Mesothelial cell of epicardium (in vitro differentiated cells): ENCODE measurements at places on chromosomes 7 and 10. TPM values are rescaled to one million over a fixed set of nuclear protein-coding genes. Genes with fewer than 3 reads are reported as not detected.

DNA sequence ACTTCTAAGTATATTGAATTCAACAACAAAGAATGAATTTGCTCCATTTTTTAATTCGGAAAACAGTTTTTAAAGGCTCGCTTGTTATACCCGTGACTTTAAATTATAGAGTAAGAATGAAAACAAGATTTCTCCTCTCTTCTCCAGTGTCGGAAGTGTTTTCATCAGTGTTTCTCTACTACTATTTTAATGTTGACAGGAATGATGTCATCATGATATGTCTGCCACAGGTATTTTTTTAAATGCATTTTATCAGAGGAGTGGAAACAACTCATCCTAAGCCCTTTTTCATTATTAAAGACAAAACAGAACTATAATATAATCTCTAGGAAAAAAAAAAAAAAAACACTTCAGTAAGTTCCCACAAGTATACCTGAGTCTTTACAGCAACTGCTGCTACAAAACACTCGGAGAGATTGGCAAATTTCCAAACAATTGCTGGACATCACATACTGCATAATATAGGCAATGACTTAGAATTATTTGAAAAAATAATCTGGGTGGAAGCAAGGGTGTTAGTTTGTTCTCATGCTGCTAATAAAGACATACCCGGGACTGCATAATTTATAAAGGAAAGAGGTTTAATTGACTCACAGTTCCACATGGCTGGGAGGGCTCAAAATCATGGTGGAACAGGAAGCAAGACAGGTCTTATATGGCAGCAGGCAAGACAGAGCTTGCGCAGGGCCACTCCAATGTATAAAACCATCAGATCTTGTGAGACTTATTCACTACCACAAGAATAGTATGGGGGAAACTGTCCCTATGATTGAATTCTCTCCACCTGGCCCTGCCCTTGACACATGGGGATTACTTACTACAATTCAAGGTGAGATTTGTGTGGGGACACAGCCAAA lies 4.8 kb upstream of the RNF32 start:
- H3K36me3 ChIP-seq, result peaks cover 15% of the 10 kb centered on the region
- no peak overlapping the region for H3K4me3 ChIP-seq
- H3K4me1 ChIP-seq, result peaks cover 4% of the 10 kb centered on the region

- peaks cover 46% of the 10 kb centered on the region for H3K27me3 ChIP-seq
- peak overlapping the region; percentile 91 for H3K27ac ChIP-seq
Measured at GRCh38 chr10:22319980-22320558, 830 bp upstream of the BMI1 start.

GRCh38 chr10:55224007-55224781 lies 423.2 kb upstream of the PCDH15 start:
- H3K36me3 ChIP-seq, result no peaks in the 10 kb centered on the region
- DNase-seq, result no peak
- no peaks in the 10 kb centered on the region for H3K27me3 ChIP-seq
- peaks cover 6% of the 10 kb centered on the region for H3K4me1 ChIP-seq
- no peak overlapping the region for H3K4me3 ChIP-seq

GRCh38 chr7:49670991-49671390 lies 102.4 kb upstream of the VWC2 start:
- no peak overlapping the region for H3K27ac ChIP-seq
- H3K27me3 ChIP-seq, result peaks cover 2% of the 10 kb centered on the region
- H3K4me3 ChIP-seq, result no peak overlapping the region
- no peaks in the 10 kb centered on the region for H3K4me1 ChIP-seq
- H3K36me3 ChIP-seq, result no peaks in the 10 kb centered on the region
- no peak for DNase-seq

DNA sequence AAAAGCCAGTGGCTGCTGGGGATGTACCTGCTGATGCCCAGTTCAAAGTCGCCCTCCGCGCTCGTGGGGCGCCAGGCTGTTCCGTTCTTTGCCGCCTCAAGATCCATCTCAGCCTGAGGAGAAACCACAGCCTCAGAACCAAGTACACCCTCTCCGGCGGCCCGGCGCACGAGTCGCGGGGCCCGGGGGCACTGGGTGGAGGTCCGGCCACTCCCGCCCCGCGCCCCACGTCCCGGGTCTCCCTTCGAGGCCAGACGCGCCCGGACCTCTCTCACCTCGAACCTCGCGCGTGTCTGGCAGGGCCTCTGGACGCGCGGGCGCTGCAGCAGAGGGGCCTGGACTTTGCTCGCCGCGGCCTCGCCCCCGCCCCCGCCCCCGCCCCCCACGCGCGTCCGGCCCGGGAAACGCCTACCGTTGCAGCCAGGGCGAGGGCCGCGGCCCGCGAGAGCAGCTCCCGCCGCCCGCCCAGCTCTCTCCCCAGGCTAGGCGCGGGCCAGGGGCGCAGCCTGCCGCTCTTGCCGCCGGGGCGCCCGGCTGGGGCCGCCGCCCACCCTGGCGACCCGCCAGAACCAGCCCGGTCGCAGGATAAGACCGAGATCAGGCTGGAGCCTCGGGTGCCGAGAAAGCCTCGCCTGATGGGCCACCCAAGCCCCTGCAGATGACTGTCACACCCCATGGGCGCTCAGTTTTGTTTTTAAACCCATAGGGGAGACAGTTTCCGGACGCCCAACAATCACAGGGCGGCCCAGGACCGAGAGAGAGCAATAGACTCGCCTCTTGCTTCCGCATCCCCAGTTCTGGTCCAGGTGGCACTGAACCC lies at the start of gene ABCB4:
Gene ABCB4 (minus strand): TSS at position 322 of the 820 bp plus-strand sequence. CDS start 215 bp downstream, at position 107.
- peaks cover 27% of the 10 kb centered on the region for H3K27me3 ChIP-seq
- peak; percentile 40 for DNase-seq
- H3K4me3 ChIP-seq, result peak within 1 kb of the TSS; percentile 64
- H3K36me3 ChIP-seq, result no peaks in the 10 kb centered on the region
- no peak within 1 kb of the TSS for H3K27ac ChIP-seq

GRCh38 chr10:106557053-106557452 lies 607.5 kb downstream of the SORCS1 start:
- H3K27me3 ChIP-seq, result no peaks in the 10 kb centered on the region
- no peak overlapping the region for H3K27ac ChIP-seq
- H3K4me3 ChIP-seq, result no peak overlapping the region
- DNase-seq, result no peak

IDI2 gene
- not detected in 3 replicates for total RNA-seq

ZPBP gene
- total RNA-seq, result not detected in 3 replicates

PSAP gene
- total RNA-seq, result 554 to 574 TPM (median 557 TPM) in 3 replicates

RPP30 gene
- 35.4 to 41.9 TPM (median 39.1 TPM) in 3 replicates for total RNA-seq

POLR3A gene
- total RNA-seq, result 23.7 to 24.5 TPM (median 23.9 TPM) in 3 replicates

ACSL5 gene
- total RNA-seq, result 0.41 to 0.53 TPM in 2 of 3 replicates, not detected in the other
